ENCODE measurements at places on chromosomes 2 and 18. TPM values are rescaled to one million over a fixed set of nuclear protein-coding genes. Genes with fewer than 3 reads are reported as not detected.

The CRYGD gene
- not detected for total RNA-seq

The CENPA gene
- total RNA-seq = 42.8 TPM

The GALNT13 gene
- total RNA-seq = 0.21 TPM

The GYPC gene
- not detected for total RNA-seq

All from HT1080 (cell line).